Activated T-helper 1 cell treated with anti-CD3 and anti-CD28 coated beads, Interleukin-12 subunit alpha, Interleukin-12 subunit beta, Interleukin-2, Interleukin-4 antibody, amounts not matched to agents 30 ng/mL and 10 ng/mL and 1 ng/mL, durations not matched to agents 14 hours and 24 hours and 36 hours (primary cell): ENCODE measurements at places on chromosomes 12 and 14. TPM values are rescaled to one million over a fixed set of nuclear protein-coding genes. Genes with fewer than 3 reads are reported as not detected.

The GALNT9 gene
- not detected in 2 replicates for total RNA-seq

The PLEKHG3 gene
- 5.5 and 6.2 TPM in 2 replicates for total RNA-seq

The NPFF gene
- total RNA-seq, result 0.44 TPM in 1 of 2 replicates, not detected in the other

The DHRS2 gene
- total RNA-seq, result 1.6 and 3.0 TPM in 2 replicates

The GLIPR1L2 gene
- not detected in 2 replicates for total RNA-seq

The DNAH10 gene
- 0.12 and 0.31 TPM in 2 replicates for total RNA-seq

The SLC2A13 gene
- total RNA-seq, result 2.5 and 2.6 TPM in 2 replicates

The IRF9 gene
- 130 and 152 TPM in 2 replicates for total RNA-seq

The SERPINA9 gene
- total RNA-seq, result not detected in 2 replicates

The KRT5 gene
- not detected in 2 replicates for total RNA-seq

The TMTC1 gene
- total RNA-seq, result 0.49 and 0.57 TPM in 2 replicates

DNA sequence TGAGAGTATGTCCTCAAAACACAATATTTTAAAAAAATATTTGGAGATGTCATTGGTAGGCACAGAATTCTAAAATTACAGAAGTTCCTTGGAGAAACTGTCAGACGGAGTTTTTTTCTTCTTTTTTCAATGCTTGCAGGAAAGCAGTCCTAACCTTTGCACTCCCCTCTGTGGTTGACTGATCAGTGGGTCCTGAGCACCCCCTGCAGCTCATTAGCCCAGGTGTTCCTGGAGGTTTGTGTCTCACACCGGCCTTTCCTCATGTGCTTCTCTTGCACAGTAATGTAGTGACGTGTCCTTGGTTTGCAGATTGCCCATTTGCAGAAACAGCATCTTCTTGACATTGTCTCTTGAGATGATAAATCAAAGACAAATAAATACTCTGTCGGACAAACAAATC is 513.0 kb downstream of the TMEM121 start:
- peaks cover 4% of the 10 kb centered on the region for H3K27me3 ChIP-seq
- no peaks in the 10 kb centered on the region for H3K36me3 ChIP-seq
- peak; percentile 32 for DNase-seq
- peaks cover 14% of the 10 kb centered on the region for H3K4me1 ChIP-seq

DNA sequence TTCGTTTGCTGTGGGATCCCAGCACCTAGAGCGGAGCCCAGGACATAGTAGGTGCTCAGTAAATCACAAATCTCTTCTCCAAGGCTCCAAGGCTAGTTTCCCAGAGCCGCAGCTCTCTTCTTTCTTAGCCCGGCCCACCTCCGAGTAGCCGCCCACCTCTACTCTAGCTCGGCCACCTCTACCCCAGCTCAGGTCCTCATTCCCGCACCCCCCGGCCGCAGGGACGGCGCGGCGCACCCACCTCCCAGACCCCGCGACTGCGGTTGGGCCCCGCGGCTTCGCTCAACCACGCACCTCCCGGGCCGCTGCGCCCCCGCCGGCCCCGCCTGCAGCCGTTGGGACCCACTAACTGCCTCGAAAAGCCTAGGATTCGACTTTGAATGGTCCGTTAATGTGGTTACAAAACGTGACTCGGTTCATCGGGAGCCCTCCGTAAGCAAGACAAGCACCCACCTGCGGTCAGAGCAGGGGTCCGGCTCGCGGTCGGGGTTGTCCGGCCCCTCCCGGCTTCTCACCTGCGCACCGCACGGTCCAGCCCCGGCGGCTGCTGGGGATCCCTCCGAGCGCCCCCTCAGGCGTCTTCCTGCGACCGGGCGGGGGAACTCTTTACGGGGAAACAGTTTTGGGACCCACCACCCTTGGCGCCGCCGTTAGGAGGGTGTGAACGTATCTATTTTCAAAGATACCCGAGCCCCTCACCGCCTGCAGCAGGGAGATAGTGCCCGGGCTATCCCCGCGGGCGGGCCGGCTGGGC is at the start of gene SLC2A14:
TSS of gene SLC2A14 (minus strand) at position 350 of the 754 bp plus-strand sequence. CDS start 3,035 bp downstream, outside the sequence.
- no peak within 1 kb of the TSS for H3K27ac ChIP-seq
- H3K4me1 ChIP-seq, result no peaks in the 10 kb centered on the region
- no peak for DNase-seq
- peaks cover 2% of the 10 kb centered on the region for H3K36me3 ChIP-seq

DNA sequence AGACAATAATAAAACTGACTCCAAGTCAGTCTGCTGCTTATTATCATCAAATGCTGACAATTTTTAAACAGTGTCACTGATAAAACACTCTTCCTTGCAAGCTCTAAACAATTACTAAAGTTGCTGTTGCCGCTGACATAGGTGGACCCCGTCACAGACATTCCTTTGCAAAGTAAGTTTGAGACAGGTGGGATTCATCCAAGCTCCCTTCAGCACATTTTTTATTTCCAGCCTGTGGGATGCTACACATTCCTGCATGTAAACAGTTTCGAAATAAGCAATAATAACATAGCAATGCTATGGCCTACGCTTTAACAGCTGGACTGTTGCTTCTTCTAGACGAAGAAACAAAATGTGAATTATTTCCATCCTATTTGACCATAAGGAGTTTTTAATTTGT is 85.4 kb upstream of the HIF1A start:
- H3K4me3 ChIP-seq, result no peak overlapping the region
- H3K27me3 ChIP-seq, result no peaks in the 10 kb centered on the region
- peaks cover 2% of the 10 kb centered on the region for H3K36me3 ChIP-seq
- no peak overlapping the region for H3K27ac ChIP-seq

DNA sequence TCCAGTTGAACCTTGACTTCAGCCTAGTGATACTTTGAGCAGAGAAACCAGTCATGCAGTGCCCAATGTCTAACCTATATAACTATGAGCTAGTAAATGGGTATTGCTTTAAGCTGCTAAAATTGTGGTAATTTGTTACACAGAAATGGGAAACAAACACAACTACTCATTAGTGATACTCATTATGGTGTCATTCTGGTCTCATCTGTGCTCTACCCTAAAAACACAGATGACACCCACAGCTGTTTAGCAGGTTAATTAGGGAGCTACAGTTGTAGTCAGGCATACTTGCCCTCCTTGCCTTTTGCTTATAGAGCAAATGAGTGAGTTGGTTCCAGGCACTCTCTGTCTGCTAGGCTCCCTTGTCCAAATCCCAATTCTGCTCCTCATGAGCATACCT is 50.0 kb upstream of the ATF7IP start:
- H3K27ac ChIP-seq, result no peak overlapping the region
- no peak overlapping the region for H3K4me3 ChIP-seq
- no peaks in the 10 kb centered on the region for H3K27me3 ChIP-seq

GRCh38 chr12:16347391-16348298 is at the start of gene MGST1:
MGST1 (plus strand) TSS chr12:16347645; CDS start chr12:16354253, 6,608 bp downstream.
- H3K27me3 ChIP-seq, result peaks cover 8% of the 10 kb centered on the region
- no peak within 1 kb of the TSS for H3K4me3 ChIP-seq
- H3K4me1 ChIP-seq, result no peaks in the 10 kb centered on the region
- DNase-seq, result no peak
- no peaks in the 10 kb centered on the region for H3K36me3 ChIP-seq

DNA sequence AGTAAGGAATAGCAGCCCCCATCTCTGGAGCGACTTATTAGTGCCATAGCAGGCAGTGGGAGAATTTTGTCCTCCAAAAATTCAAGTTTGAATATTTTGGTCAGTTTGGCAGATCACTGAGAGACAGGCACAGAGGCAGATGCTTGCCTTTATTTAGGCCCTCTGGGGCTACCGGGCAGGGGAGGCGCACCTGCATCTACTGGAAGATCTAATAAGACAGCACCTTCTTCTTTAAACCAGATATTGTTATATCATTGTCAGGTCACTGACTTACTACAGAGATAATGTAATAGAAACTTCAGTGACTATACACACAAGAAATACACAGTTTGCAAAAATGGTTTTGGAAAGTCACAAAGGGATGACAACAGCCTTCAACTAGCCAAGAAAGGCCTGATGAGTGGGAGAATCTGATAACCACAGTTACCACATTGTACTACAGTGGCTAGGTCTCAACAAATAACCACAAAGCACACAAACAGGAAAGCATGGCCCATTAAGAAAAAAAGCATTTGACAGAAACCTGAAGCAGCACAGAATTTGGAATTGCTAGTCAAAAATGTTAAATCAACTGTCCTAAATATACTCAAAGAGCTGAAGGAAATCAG is 56.8 kb downstream of the CDK17 start:
- peak overlapping the region; percentile 79 for H3K27ac ChIP-seq
- H3K36me3 ChIP-seq, result peaks cover 30% of the 10 kb centered on the region
- H3K27me3 ChIP-seq, result no peaks in the 10 kb centered on the region

DNA sequence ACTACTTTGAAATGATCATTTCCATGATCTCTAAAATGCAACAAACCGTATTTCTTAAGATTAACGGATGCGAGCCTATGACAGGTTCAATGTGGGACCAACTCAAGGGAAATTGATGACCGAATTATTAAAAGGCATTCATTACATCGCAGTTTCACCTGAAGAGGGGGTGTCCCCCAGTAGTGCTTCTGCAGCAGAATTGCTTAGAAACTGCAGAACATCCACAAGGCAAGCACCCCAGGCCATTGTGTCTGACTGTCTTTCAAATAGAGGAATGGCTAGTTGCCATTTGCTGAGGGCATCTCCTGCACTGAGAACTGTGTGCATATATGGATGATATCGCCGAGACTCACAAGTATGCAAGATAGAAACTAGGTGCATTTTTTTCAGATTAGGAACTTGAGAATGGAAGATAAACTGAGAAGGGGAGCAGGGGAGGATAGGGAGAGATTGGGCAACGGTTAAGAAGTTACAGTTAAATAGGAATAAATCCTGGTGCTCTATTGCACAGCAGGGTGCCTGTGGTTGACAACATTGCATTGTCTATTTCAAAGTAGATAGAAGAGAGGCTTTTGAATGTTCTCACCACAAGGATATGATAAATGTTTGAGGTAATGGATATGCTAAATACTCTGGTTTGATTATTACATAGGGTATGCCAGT is 234.3 kb upstream of the PLEKHG7 start:
- H3K27me3 ChIP-seq, result no peaks in the 10 kb centered on the region
- peaks cover 30% of the 10 kb centered on the region for H3K4me1 ChIP-seq
- DNase-seq, result no peak
- no peaks in the 10 kb centered on the region for H3K36me3 ChIP-seq

DNA sequence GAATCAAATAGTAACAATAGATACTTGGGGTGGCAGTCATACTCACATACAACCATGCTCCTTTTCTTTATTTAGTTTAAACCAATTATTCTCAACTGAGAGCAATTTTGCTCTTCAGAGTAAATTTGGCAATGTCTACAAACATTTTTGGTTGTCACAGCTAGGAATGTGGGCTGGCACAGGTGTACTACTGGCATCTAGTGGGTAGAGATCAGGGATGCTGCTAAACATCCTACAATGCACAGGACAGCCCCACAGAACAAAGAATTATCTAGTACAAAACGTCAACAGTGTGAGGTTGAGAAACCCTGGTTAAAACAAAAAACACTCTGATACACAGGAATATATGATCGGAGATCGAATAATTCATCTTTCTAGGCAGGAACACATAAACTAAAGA is 186.5 kb downstream of the NELL2 start:
- no peak overlapping the region for H3K27ac ChIP-seq
- no peak overlapping the region for H3K4me3 ChIP-seq
- no peak for DNase-seq
- no peaks in the 10 kb centered on the region for H3K4me1 ChIP-seq

DNA sequence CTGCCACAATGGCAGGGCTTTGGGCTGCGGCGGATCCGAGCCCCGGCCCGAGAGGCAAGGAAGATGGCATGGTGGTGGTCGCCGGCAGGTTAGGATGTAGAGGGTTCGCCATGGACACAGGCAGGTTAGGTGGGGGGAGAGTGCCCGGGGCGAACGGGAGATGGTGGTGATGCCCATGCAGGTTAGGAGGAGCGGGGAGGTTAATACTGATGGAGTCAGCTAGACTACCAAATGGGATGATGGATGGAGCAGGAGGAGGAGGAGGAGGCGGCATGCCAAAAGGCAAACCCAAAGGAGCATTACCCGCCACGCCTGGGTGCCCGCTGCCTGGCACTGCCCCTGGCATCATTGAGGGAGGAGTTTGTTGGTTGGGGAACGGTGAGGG is 6.2 kb downstream of the MYL6 start:
- peaks cover 59% of the 10 kb centered on the region for H3K36me3 ChIP-seq
- H3K27me3 ChIP-seq, result no peaks in the 10 kb centered on the region
- no peak overlapping the region for H3K4me3 ChIP-seq

- DNase-seq, result no peak
- H3K4me1 ChIP-seq, result no peaks in the 10 kb centered on the region
- no peaks in the 10 kb centered on the region for H3K36me3 ChIP-seq
- no peak overlapping the region for H3K27ac ChIP-seq
- H3K4me3 ChIP-seq, result no peak overlapping the region
- H3K27me3 ChIP-seq, result no peaks in the 10 kb centered on the region
These were observed 30.2 kb upstream of the FGD4 start for GRCh38 chr12:32369202-32369601.

- no peaks in the 10 kb centered on the region for H3K4me1 ChIP-seq
- no peak for DNase-seq
- no peak overlapping the region for H3K27ac ChIP-seq
- no peaks in the 10 kb centered on the region for H3K36me3 ChIP-seq
- no peak overlapping the region for H3K4me3 ChIP-seq
These were observed 82.3 kb downstream of the PDE3A start for GRCh38 chr12:20450591-20451180.

- H3K27ac ChIP-seq, result no peak overlapping the region
- H3K27me3 ChIP-seq, result no peaks in the 10 kb centered on the region
- H3K4me3 ChIP-seq, result no peak overlapping the region
These were observed 1262.4 kb upstream of the SEL1L start for GRCh38 chr14:82796086-82796485.

GRCh38 chr14:32738206-32738871 is 200.3 kb upstream of the NPAS3 start:
- H3K27me3 ChIP-seq, result no peaks in the 10 kb centered on the region
- no peaks in the 10 kb centered on the region for H3K4me1 ChIP-seq
- H3K36me3 ChIP-seq, result no peaks in the 10 kb centered on the region
- no peak overlapping the region for H3K27ac ChIP-seq
- no peak overlapping the region for H3K4me3 ChIP-seq

GRCh38 chr12:124786061-124786964 is 77.4 kb downstream of the SCARB1 start:
- no peaks in the 10 kb centered on the region for H3K4me1 ChIP-seq
- no peak overlapping the region for H3K4me3 ChIP-seq
- no peaks in the 10 kb centered on the region for H3K27me3 ChIP-seq

DNA sequence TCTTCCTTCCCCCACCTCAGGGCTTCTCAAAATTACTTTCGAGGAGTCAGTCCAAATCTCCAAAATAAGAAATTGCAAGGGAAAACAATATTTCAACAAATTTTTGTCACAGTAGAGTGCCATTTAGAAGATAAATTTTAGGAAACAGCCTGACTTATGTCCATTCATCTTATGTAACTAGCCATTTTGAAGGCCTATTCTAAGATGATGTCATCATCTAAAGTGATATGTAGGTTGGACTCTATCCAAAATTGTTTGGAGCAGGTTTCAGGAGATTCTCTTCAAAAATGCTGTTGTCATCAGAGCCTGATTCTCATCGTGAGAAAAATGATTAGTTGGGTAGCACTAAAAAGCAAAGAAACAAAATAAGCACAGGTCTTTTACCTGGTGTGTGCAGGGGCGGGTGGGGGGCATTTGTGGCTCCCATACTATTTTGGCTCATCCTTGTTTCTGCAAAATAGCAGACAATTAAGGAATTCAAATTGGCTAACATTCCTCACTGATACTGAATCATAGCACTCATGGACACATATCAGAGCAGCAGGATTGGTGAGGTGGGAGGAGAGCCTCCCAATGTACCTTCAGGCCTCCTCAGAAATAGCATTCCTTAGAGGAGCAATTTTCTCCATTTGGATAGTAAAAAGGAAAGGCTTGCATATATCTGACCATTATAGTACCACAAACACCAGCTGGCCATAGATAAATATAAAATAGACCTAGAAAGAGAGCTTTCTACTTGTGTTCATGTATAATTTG is 360.9 kb upstream of the NAV3 start:
- no peak overlapping the region for H3K27ac ChIP-seq
- DNase-seq, result no peak
- H3K4me1 ChIP-seq, result no peaks in the 10 kb centered on the region
- no peak overlapping the region for H3K4me3 ChIP-seq
- no peaks in the 10 kb centered on the region for H3K27me3 ChIP-seq
